PC-3 (cell line): ENCODE measurements at places on chromosomes 11 and 22. TPM values are rescaled to one million over a fixed set of nuclear protein-coding genes. Genes with fewer than 3 reads are reported as not detected.

TCN2 gene
- 1.7 and 4.2 TPM in 2 replicates for total RNA-seq

RASSF10 gene
- not detected in 2 replicates for total RNA-seq

- H3K27me3 ChIP-seq: no peaks in the 10 kb centered on the region
- H3K27ac ChIP-seq: 0 out of 2 replicates have a peak overlapping the region, but pooled peaks have one; percentile 22
- no peaks in the 10 kb centered on the region for H3K36me3 ChIP-seq
Measured at GRCh38 chr22:50027639-50028537, 15.3 kb upstream of the IL17REL start.

- H3K4me3 ChIP-seq: no peak overlapping the region
- DNase-seq: no peak
- H3K4me1 ChIP-seq: peaks cover 18% of the 10 kb centered on the region
- no peak overlapping the region for H3K27ac ChIP-seq
- H3K27me3 ChIP-seq: no peaks in the 10 kb centered on the region
Measured at GRCh38 chr22:17977371-17977770, 47.0 kb downstream of the MICAL3 start.

DNA sequence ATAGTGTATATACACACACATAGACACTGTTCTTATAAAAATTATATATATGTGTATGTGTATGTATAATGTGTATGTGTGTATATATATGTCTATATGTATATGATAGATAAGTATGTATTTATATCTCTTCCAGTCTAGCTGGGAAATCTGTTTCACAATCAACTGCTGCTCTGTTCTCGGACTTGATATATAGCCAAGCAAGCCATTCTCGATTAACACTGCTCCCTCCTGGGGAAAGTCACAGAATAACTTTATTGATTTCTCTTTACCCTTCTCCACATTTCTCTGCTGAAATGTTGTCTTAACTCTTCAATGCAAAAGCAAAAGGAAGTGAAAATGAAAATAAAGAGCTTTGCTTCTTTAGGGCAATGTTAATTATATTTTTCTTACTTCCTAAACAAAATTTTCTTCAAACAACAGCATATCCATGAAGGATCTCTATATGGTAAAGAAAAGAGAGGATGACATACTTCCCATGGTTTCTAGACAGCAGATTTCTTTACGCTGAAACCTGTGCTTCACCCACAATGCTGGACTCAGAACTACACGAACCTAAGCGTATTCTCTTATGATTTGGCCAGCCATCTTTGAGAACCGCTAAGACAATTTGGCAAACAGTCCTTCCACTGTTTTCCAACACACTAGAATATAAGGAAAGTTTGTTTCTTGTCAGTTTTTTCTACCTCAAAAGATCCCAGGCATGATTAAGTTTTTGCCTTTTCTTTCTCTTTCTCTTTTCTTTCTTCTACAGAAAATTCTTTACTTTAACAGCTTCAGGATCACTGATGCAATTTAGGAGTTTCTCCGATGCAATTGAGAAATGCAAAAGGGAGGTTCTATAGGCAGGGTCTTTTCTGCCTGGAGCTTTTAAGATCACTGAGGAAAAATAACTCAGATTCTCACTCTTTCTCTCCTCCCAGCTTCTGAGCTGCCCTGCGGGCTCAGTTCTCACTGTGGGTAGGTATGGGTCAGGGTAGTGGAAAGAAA is 1.9 kb downstream of the BLID start:
- no peak overlapping the region for H3K4me3 ChIP-seq
- H3K27ac ChIP-seq: no peak overlapping the region
- H3K36me3 ChIP-seq: peaks cover 88% of the 10 kb centered on the region
- no peaks in the 10 kb centered on the region for H3K4me1 ChIP-seq
- no peaks in the 10 kb centered on the region for H3K27me3 ChIP-seq

DNA sequence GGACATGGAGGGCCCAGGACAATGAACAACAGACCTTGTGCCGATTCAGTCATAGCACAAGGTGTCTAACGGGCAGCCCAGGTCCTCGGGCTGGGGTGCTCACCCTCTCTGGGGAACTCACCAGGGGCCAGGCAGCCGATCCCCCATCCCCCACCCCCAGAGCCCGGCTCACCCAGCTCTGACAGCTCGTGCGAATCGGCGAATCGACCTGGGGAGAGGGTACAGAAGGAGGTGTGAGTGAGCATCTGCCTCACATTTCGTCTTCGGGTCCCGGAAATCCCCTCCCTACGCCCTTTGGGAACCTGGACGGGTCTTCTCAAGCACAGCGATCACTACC is 423 bp downstream of the PEX16 start:
- peak overlapping the region; percentile 96 for H3K4me3 ChIP-seq
- no peaks in the 10 kb centered on the region; the same call in 1 of the 2 replicates for H3K36me3 ChIP-seq
- H3K27ac ChIP-seq: peak overlapping the region; percentile 69
- DNase-seq: no peak
- H3K4me1 ChIP-seq: peaks cover 3% of the 10 kb centered on the region; the same call in 1 of the 2 replicates
- no peaks in the 10 kb centered on the region for H3K27me3 ChIP-seq

DNA sequence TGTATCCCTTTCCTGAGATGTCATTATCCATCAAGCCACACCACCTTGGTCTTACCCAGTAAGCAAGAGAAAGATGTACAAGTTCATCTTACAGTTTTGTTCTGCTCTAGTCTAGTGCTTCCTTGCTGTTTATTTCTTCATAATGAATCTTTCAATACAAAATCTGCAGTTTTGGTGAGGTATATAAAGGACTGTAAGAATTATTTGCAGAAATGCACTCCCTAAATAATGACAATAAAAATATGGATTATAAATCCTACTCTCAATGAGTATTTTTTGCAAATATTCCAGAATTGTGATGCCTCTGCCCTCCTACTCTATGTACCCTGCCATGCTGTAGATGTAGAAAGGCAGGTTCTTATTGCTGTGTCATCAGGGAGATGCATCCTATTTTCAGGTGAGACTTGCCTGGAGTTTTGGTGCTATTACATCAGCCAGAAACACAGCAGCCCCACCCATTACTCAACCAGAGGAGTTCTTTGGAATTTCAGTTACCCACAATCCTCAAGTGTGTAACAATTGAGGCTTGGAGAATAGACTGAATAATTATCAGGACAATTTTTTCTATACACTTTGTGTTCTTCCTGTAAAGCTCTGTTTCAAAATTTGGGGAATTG is at the start of gene OR10S1:
OR10S1 (minus strand) TSS at position 51 of the 617 bp plus-strand sequence. CDS start 117 bp downstream, outside the sequence.
- H3K27ac ChIP-seq: no peak within 1 kb of the TSS
- no peak for DNase-seq
- H3K27me3 ChIP-seq: no peaks in the 10 kb centered on the region; the same call in 1 of the 2 replicates
- no peak within 1 kb of the TSS for H3K4me3 ChIP-seq

RAB3IL1 gene
- 6.6 and 7.9 TPM in 2 replicates for total RNA-seq

- no peaks in the 10 kb centered on the region for H3K4me1 ChIP-seq
- DNase-seq: no peak
- no peak overlapping the region for H3K27ac ChIP-seq
- no peaks in the 10 kb centered on the region for H3K36me3 ChIP-seq
Measured at GRCh38 chr22:19719488-19720021, 3.8 kb upstream of the GP1BB start.

CNIH2 gene
- 2.2 and 5.2 TPM in 2 replicates for total RNA-seq

DNA sequence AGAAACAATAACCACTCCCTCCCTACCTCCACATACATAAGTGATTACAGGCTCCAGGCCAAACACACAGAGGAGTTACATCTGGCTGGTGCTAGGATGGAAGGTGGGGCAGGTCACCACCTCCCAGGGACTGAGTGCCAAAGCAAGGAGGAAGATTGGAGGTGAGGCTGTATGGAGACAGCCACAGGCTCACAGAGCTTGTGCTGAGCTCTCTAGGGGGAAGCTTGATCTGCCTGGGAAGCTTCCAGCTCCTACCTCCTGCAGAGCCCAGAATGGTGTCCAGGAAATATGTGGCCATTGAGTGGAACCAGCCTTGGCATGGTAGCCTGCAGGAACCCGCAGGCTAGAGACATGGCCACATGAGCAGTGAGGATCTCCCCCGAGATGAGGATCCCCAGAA is 3.6 kb upstream of the MED15 start:
- DNase-seq: peak; percentile 55
- no peak overlapping the region; the same call in 1 of the 2 replicates for H3K4me3 ChIP-seq

RBM7 gene
- 18.4 and 30.1 TPM in 2 replicates for total RNA-seq

GRCh38 chr22:22516992-22517391 is 3.1 kb downstream of the ZNF280A start:
- no peaks in the 10 kb centered on the region for H3K4me1 ChIP-seq
- H3K4me3 ChIP-seq: no peak overlapping the region
- no peak for DNase-seq
- H3K36me3 ChIP-seq: no peaks in the 10 kb centered on the region
- no peak overlapping the region for H3K27ac ChIP-seq
- H3K27me3 ChIP-seq: peaks cover 10% of the 10 kb centered on the region; the same call in 1 of the 2 replicates

KCNC1 gene
- total RNA-seq: not detected in 2 replicates

KCNJ1 gene
- not detected in 2 replicates for total RNA-seq

MRPL21 gene
- 200 and 230 TPM in 2 replicates for total RNA-seq

NRIP3 gene
- total RNA-seq: not detected in 2 replicates

RBFOX2 gene
- total RNA-seq: 75.1 and 82.5 TPM in 2 replicates

- peak; percentile 40 for DNase-seq
- no peaks in the 10 kb centered on the region for H3K27me3 ChIP-seq
- H3K4me3 ChIP-seq: no peak overlapping the region
- no peaks in the 10 kb centered on the region for H3K4me1 ChIP-seq
Measured at GRCh38 chr22:33579448-33580093, 340.7 kb downstream of the LARGE1 start.

OTOG gene
- total RNA-seq: not detected in 2 replicates

DNA sequence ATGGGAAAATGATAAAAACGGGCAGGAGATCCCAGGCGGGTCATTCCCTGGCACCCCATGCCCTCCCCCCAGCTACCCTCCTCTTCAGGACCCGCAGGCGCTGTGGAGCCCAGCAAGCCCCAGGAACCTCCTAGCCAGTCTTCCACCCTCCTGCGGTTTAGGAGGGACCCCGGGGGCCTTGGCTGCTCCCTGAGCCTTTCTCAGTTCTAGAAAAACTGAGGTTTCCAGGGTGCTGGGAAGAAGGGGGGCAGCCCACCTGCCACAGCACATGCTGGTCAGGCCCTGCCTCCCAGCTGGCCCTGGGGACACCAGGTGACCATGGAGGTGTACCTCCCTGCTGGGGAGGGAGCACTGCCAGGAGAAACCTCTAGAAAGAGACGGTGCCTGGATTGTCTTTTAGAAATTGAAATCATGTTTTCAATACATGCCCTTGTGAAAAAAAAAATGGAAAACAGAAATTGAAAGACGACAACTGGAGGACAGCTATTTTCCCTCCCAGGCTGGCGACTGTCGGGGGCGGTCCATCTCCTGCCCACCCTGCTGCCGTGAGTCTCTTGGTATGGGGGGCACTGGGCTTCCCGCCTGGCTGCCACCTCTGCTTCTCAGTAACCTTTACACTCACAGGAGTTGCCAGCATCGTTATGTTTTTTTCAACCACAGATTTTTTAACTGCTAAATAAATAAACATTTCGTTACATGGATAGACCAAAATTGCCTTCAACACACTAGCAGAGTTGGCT is 398.5 kb downstream of the TBC1D22A start:
- H3K4me3 ChIP-seq: no peak overlapping the region
- H3K4me1 ChIP-seq: no peaks in the 10 kb centered on the region
- no peak for DNase-seq
- H3K27me3 ChIP-seq: no peaks in the 10 kb centered on the region

VWCE gene
- total RNA-seq: 0.15 and 0.35 TPM in 2 replicates

DNA sequence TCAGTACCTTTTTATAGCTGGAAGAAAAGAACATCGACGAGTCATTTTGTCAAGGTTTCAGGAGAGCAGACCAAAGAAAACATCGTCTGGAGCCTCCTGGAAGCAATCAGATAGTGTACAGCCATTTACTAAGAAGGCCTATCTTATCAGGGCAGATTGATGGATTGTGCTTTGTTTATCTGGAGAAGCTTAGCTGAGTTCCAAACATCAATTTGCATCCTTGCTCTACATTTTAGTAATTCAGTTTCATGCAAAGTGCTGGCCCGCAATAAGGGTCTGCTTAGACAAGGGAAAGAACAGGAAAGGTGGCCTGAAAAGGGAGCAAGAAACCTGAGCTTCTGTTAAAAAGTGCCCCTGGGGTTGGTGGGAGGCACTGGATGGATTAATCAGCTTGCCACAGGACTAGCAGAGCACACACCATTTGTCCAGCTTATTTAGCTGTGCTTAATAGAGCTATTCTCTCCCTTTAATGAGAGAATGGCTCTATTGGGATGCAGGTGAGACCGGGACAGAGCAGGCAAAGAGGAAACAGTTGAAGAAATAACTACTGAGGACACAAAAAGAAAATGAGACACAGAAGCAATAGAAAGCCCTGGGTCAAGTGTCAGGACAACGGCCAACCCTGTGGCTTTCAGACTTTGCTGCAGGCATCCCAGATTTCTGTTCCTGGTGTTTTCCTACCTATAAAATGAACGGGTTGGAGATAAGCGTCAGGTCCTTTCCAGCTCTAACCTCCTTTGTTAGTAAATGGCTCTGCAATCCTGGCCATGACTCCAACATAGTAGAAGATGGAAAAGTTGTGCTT is 122.1 kb upstream of the TTC12 start:
- DNase-seq: no peak
- peaks cover 7% of the 10 kb centered on the region; the same call in 1 of the 2 replicates for H3K4me1 ChIP-seq

PLEKHA7 gene
- 18.4 and 20.7 TPM in 2 replicates for total RNA-seq

DNA sequence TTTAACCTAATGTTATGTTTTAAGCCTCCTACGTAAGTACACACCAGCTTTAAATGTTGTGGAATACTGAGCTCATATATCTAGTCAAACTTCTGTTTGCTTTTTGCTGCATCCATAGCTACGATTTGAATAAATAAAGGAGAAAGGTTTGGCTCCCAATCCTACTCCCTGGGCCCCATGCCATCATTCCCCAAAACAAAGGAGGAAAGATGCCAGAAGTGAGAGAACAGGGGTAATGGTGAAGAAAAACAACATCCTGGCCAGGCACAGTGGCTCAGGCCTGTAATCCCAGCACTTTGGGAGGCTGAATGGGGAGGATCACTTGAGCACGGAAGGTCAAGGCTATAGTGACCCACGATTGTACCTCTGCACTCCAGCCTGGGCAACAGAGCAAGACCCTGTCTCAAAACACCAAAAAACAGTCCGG is 26.5 kb downstream of the SCGB1A1 start:
- no peaks in the 10 kb centered on the region for H3K27me3 ChIP-seq
- peak overlapping the region; percentile 46 for H3K27ac ChIP-seq
- peaks cover 34% of the 10 kb centered on the region for H3K4me1 ChIP-seq
- no peak overlapping the region for H3K4me3 ChIP-seq

GRCh38 chr11:61120706-61121191 is 18.5 kb downstream of the CD5 start:
- no peak overlapping the region for H3K27ac ChIP-seq
- H3K4me1 ChIP-seq: peaks cover 13% of the 10 kb centered on the region
- no peak overlapping the region for H3K4me3 ChIP-seq

EXPH5 gene
- total RNA-seq: 13.5 and 14.1 TPM in 2 replicates

- H3K27me3 ChIP-seq: no peaks in the 10 kb centered on the region
- H3K27ac ChIP-seq: peak overlapping the region; percentile 88
- peaks cover 61% of the 10 kb centered on the region for H3K4me1 ChIP-seq
- peaks cover 32% of the 10 kb centered on the region for H3K36me3 ChIP-seq
- H3K4me3 ChIP-seq: peak overlapping the region; percentile 95
- DNase-seq: peak; percentile 38
Measured at GRCh38 chr11:61967924-61968757, 707 bp upstream of the FTH1 start.

SYT7 gene
- 21.5 and 23.2 TPM in 2 replicates for total RNA-seq

- peak overlapping the region; percentile 62 for H3K27ac ChIP-seq
- no peaks in the 10 kb centered on the region; the same call in 1 of the 2 replicates for H3K36me3 ChIP-seq
- no peak overlapping the region; the same call in 1 of the 2 replicates for H3K4me3 ChIP-seq
- DNase-seq: peak; percentile 62
- peaks cover 47% of the 10 kb centered on the region for H3K4me1 ChIP-seq
Measured at GRCh38 chr22:50190182-50190940, 4.6 kb downstream of the TRABD start.

GRCh38 chr22:38327396-38327795 is 10.2 kb upstream of the CSNK1E start:
- H3K27ac ChIP-seq: peak overlapping the region; percentile 5; the same call in 1 of the 2 replicates
- H3K27me3 ChIP-seq: no peaks in the 10 kb centered on the region
- H3K4me3 ChIP-seq: no peak overlapping the region
- no peak for DNase-seq
